Thymus (tissue), 14 donors: ENCODE measurements at places on chromosomes 2 and 18. TPM values are rescaled to one million over a fixed set of nuclear protein-coding genes. Genes with fewer than 3 reads are reported as not detected.

DNA sequence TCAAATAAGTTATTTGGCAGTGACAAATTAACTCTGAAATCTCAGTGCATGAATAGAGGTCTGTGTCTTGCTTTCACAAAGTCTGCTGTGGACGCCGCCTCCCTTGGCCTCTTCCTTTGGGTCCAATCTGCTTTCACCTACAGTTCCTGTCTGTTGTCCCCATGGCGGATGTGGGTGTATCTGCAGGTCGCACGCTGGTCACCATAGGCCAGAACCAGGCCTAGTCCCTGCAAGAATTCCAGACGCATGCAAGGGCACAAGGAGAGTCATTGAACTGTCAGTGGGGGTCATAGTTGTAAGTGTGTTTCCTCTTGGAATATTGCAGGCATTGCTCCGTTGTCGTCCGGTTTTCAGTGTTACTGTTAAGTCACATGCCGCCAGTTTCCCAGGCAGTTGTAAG, 7.4 kb downstream of the SOCS6 start:
- H3K4me3 ChIP-seq, result no peak overlapping the region
- H3K36me3 ChIP-seq, result no peaks in the 10 kb centered on the region
- peaks cover 6% of the 10 kb centered on the region for H3K4me1 ChIP-seq
- no peak for DNase-seq
- H3K27me3 ChIP-seq, result no peaks in the 10 kb centered on the region

DNA sequence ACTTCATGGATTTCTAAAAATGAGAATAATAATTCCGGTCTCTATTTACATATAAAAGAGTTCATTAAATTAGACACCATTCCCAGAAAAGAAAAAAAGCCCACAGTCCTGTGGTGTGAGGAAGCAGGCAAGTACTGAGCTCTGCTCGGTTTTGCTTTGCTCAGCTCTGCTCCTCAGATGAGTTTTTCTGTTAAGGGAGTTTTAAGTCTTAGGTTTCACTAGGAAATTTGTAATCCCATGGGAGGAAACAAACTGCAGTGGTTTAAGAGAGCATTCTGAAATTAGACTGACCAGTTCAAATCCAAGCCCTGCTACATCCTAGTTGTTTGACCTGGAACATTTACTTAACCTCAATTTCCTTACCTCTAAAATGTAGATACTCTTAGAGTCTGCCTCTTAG, 338.6 kb upstream of the MMADHC start:
- H3K4me1 ChIP-seq, result no peaks in the 10 kb centered on the region
- H3K27ac ChIP-seq, result no peak overlapping the region
- no peaks in the 10 kb centered on the region for H3K36me3 ChIP-seq
- H3K27me3 ChIP-seq, result no peaks in the 10 kb centered on the region
- H3K4me3 ChIP-seq, result no peak overlapping the region
- DNase-seq, result no peak

- H3K4me1 ChIP-seq, result no peaks in the 10 kb centered on the region
- no peaks in the 10 kb centered on the region for H3K36me3 ChIP-seq
- no peak overlapping the region for H3K4me3 ChIP-seq
- H3K27me3 ChIP-seq, result no peaks in the 10 kb centered on the region
- no peak for DNase-seq
Observed at GRCh38 chr2:210623506-210623905, 67.1 kb downstream of the CPS1 start.

DNA sequence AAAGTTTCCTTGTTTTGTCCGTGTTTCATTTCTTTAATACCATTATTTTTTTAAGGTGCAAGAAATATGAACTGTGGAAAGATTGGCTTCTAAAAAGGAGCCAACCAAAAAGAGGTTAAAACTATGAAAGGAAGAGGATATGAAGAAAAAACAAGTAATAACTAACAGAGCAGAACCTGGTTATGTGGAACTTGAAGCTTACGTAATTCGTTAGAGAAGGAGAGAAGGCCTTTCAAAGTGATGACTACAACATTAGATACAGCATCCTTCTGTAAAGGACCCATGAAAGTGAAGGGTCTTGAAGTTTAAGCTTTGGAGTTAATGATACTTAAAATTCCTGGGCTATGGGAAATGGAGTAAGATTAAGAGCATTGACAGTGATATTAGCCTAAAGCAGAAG, 84.5 kb downstream of the ANKRD12 start:
- H3K27me3 ChIP-seq, result no peaks in the 10 kb centered on the region
- H3K4me1 ChIP-seq, result no peaks in the 10 kb centered on the region
- no peak overlapping the region for H3K4me3 ChIP-seq
- no peak overlapping the region for H3K27ac ChIP-seq
- peaks cover 4% of the 10 kb centered on the region for H3K36me3 ChIP-seq

DNA sequence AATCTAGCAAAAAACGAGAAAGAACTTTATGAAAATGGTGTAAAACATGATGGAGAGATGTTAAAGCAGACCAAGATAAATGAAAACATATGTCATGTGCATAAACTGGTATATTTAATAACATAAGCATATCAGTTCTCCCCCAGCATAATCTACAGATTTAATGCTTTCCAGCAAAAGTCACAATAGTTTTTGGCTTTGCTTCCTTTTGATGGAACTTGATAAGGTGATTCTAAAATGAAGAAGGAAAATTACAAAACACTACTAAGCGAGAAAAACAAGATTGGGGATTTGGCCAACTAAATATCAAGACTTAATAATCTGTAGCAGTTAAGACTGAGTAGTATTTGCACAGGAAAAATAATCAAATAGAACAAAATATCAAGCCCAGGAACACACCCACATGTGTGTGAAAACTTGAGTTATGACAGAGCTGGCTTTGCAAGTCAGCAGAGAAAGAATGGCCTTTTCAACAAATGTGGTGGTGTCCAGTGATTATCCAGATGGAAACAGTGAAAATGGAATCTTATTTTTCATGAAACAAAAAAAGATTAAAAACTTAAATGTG, 83.7 kb upstream of the L3MBTL4 start:
- H3K4me3 ChIP-seq, result no peak overlapping the region
- no peaks in the 10 kb centered on the region for H3K27me3 ChIP-seq
- H3K27ac ChIP-seq, result no peak overlapping the region
- H3K4me1 ChIP-seq, result no peaks in the 10 kb centered on the region
- no peaks in the 10 kb centered on the region for H3K36me3 ChIP-seq
- no peak for DNase-seq

- no peak overlapping the region for H3K27ac ChIP-seq
- H3K4me1 ChIP-seq, result no peaks in the 10 kb centered on the region
- H3K27me3 ChIP-seq, result no peaks in the 10 kb centered on the region
- DNase-seq, result peak; percentile 31
- H3K36me3 ChIP-seq, result no peaks in the 10 kb centered on the region
- H3K4me3 ChIP-seq, result no peak overlapping the region
Observed at GRCh38 chr18:43271593-43272432, 5.5 kb downstream of the SYT4 start.

DNA sequence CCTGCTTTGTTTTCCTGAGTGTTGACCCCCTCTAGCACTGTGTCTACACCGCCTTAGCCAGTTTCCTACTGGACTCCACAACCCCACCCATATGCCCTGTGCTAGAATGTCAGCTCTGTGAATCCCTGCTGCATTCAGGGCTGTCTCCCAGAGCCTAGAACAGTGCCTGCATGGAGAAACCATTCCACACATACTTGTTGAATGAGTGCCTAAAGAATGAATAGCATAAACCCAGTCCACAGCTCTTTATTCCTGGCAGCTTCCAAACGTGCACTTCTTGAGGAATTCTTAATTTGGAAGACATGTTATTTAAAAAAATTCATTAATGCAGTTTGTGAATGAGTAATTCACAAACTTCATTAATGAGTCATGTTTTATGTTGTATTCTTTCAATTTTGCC, 6.5 kb upstream of the NAPG start:
- no peak for DNase-seq
- H3K4me3 ChIP-seq, result no peak overlapping the region
- H3K36me3 ChIP-seq, result no peaks in the 10 kb centered on the region
- no peaks in the 10 kb centered on the region for H3K27me3 ChIP-seq

DNA sequence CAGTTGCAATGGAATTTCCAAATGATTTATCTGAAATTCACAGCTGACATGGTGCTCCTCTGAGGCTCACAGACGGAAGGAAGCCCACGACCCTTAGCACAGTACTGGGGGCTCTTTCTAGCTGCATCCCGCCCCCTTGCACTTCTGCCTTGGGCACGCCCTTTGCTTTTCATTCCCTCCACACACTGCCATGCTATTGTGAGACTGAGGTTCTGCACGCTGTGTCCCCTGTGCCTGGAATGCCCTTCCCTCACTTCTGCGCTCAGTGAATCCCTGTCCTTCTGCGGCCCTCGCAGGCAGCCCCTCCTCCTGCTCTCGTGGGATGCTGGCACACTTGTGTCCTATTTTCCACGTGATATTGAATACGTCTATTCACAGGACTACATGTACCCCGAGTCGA, 135.4 kb upstream of the TTC39C start:
- H3K27me3 ChIP-seq, result no peaks in the 10 kb centered on the region
- no peaks in the 10 kb centered on the region for H3K36me3 ChIP-seq
- H3K4me3 ChIP-seq, result no peak overlapping the region
- no peak overlapping the region for H3K27ac ChIP-seq
- no peaks in the 10 kb centered on the region for H3K4me1 ChIP-seq

GRCh38 chr2:231347638-231348037, 47.9 kb upstream of the B3GNT7 start:
- no peak for DNase-seq
- no peaks in the 10 kb centered on the region for H3K4me1 ChIP-seq
- no peak overlapping the region for H3K4me3 ChIP-seq
- no peak overlapping the region for H3K27ac ChIP-seq
- no peaks in the 10 kb centered on the region for H3K36me3 ChIP-seq

DNA sequence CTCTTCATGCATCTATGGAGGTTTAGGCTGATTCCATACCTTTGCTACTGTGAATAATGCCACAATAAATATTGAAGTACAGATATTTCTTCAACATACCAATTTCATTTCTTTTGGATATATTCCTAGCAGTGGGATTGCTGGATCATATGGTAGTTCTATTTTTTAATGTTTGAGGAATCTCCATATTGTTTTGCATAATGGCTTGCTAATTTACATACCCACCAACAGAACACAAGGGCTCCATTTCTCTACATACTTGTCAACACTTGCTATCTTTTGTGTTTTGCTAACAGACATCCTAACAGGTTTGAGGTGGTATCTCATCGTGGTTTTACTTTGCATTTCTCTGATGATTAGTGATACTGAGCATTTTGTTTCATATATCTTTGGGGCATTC, 253.2 kb downstream of the ZNF804A start:
- no peaks in the 10 kb centered on the region for H3K4me1 ChIP-seq
- no peak for DNase-seq
- no peaks in the 10 kb centered on the region for H3K27me3 ChIP-seq
- H3K27ac ChIP-seq, result no peak overlapping the region

- no peaks in the 10 kb centered on the region for H3K36me3 ChIP-seq
- no peak overlapping the region for H3K4me3 ChIP-seq
Observed at GRCh38 chr2:54040250-54040649, 69.5 kb upstream of the PSME4 start.

GRCh38 chr18:3117493-3118192, 102.1 kb downstream of the MYOM1 start:
- H3K36me3 ChIP-seq, result no peaks in the 10 kb centered on the region
- no peaks in the 10 kb centered on the region for H3K27me3 ChIP-seq
- no peak overlapping the region for H3K27ac ChIP-seq
- H3K4me3 ChIP-seq, result no peak overlapping the region
- no peak for DNase-seq
- H3K4me1 ChIP-seq, result no peaks in the 10 kb centered on the region

DNA sequence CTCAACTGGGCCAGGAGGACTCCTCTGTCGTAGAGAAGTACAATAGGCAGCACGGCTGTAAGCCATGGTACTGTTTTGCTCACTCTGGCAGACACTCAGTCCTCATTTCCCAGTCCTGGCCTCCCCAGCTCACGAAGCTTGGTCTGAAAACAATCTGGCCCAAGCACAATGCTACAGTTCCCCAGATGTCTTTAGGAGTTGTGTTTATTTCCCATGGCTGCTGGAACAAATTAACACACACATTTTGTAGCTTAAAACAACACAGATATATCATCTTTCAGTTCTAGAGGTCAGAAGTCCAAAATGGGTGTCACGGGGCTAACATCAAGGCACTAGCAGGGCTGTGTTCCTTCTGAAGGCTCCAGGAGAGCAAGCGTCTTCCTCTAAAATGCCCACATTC, 13.0 kb downstream of the FABP1 start:
- H3K4me3 ChIP-seq, result no peak overlapping the region
- H3K27me3 ChIP-seq, result no peaks in the 10 kb centered on the region
- no peaks in the 10 kb centered on the region for H3K36me3 ChIP-seq
- H3K27ac ChIP-seq, result no peak overlapping the region
- DNase-seq, result no peak
- no peaks in the 10 kb centered on the region for H3K4me1 ChIP-seq

- no peak for DNase-seq
- no peaks in the 10 kb centered on the region for H3K4me1 ChIP-seq
- no peak overlapping the region for H3K27ac ChIP-seq
- H3K36me3 ChIP-seq, result no peaks in the 10 kb centered on the region
- H3K4me3 ChIP-seq, result no peak overlapping the region
Observed at GRCh38 chr18:52222211-52222610, 117.8 kb upstream of the DCC start.

GRCh38 chr18:50313031-50313607, 25.6 kb upstream of the CXXC1 start:
- no peak overlapping the region for H3K27ac ChIP-seq
- peaks cover 2% of the 10 kb centered on the region for H3K4me1 ChIP-seq
- no peak overlapping the region for H3K4me3 ChIP-seq
- H3K36me3 ChIP-seq, result no peaks in the 10 kb centered on the region
- no peak for DNase-seq
- no peaks in the 10 kb centered on the region for H3K27me3 ChIP-seq

DNA sequence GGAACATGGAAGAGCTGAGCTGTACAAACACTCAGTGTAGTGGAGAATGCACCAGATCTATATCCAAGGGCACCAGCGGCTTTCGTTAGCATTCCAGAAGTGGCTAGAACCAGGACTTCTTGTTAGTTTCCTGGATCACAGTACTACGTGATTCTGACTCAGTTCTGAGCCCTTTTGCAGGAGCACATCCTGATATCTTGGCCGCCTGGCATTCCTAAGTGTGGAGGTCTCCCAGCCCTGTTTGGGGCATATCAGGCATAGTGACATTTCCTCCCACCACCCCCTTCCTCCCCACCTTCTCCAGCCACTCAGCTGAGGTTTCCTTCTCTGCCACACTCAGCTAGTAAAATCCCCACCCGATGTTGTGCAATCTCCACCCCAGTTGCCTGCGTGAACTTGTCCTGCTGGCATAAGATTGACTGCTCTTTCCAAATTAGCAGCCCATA, 63.4 kb downstream of the BMP10 start:
- H3K27ac ChIP-seq, result no peak overlapping the region
- DNase-seq, result no peak
- H3K36me3 ChIP-seq, result peaks cover 44% of the 10 kb centered on the region
- no peak overlapping the region for H3K4me3 ChIP-seq
- H3K4me1 ChIP-seq, result peaks cover 4% of the 10 kb centered on the region

- no peak overlapping the region for H3K27ac ChIP-seq
- H3K4me1 ChIP-seq, result peaks cover 8% of the 10 kb centered on the region
- H3K27me3 ChIP-seq, result peaks cover 27% of the 10 kb centered on the region
- DNase-seq, result peak; percentile 12
- no peaks in the 10 kb centered on the region for H3K36me3 ChIP-seq
- H3K4me3 ChIP-seq, result no peak overlapping the region
Observed at GRCh38 chr18:79789901-79790890, 7.5 kb upstream of the KCNG2 start.

STPG4 gene
- 0.14 TPM for total RNA-seq

CETN1 gene
- not detected for total RNA-seq

SDC1 gene
- total RNA-seq, result 6.8 TPM

IRS1 gene
- total RNA-seq, result 7.4 TPM

AUP1 gene
- total RNA-seq, result 59.5 TPM

KLHL29 gene
- 1.4 TPM for total RNA-seq

PAPOLG gene
- total RNA-seq, result 17.3 TPM

ZNF385B gene
- 0.14 TPM for total RNA-seq

HJURP gene
- total RNA-seq, result 29.7 TPM

CPO gene
- total RNA-seq, result 0.19 TPM
